Mammary epithelial cell (primary cell): ENCODE measurements at places on chromosomes 11 and 22. TPM values are rescaled to one million over a fixed set of nuclear protein-coding genes. Genes with fewer than 3 reads are reported as not detected.

Gene MMP12
- total RNA-seq: not detected

Gene KIF18A
- total RNA-seq: 3.4 and 11.6 TPM in 2 replicates

Gene GPHA2
- not detected for total RNA-seq

Gene KRTAP5-2
- not detected for total RNA-seq

Gene MMP13
- 0.19 and 0.35 TPM in 2 replicates for total RNA-seq

Gene TPBGL
- total RNA-seq: not detected

Gene PRR33
- total RNA-seq: not detected in 2 replicates

Gene TMEM45B
- 0.47 and 0.61 TPM in 2 replicates for total RNA-seq

Gene TAF1D
- total RNA-seq: 167 and 178 TPM in 2 replicates

Gene POTEH
- total RNA-seq: not detected in 2 replicates

Gene GAB2
- 1.0 TPM in 2 replicates for total RNA-seq

Gene PLEKHA7
- total RNA-seq: 5.8 TPM

Gene ZNF70
- total RNA-seq: 3.8 TPM

Gene FOSL1
- total RNA-seq: 275 and 324 TPM in 2 replicates

Gene C22orf31
- not detected in 2 replicates for total RNA-seq

Gene LDHAL6A
- not detected for total RNA-seq

Gene FAM76B
- total RNA-seq: 25.7 TPM

Gene PARVG
- total RNA-seq: not detected in 2 replicates

Gene SEPTIN5
- 20.5 TPM for total RNA-seq
